CD4-positive, alpha-beta T cell treated with Interleukin-15 for 1 hour (primary cell): ENCODE measurements at places on chromosomes 2 and 18.

- DNase-seq: no peak
Observed at GRCh38 chr2:156491176-156491575, 55.0 kb downstream of the GPD2 start.

GRCh38 chr2:66024391-66024790 is 410.5 kb upstream of the MEIS1 start:
- DNase-seq: no peak

GRCh38 chr2:231104115-231104713 is 20.6 kb downstream of the HTR2B start:
- peak; percentile 36 for DNase-seq

DNA sequence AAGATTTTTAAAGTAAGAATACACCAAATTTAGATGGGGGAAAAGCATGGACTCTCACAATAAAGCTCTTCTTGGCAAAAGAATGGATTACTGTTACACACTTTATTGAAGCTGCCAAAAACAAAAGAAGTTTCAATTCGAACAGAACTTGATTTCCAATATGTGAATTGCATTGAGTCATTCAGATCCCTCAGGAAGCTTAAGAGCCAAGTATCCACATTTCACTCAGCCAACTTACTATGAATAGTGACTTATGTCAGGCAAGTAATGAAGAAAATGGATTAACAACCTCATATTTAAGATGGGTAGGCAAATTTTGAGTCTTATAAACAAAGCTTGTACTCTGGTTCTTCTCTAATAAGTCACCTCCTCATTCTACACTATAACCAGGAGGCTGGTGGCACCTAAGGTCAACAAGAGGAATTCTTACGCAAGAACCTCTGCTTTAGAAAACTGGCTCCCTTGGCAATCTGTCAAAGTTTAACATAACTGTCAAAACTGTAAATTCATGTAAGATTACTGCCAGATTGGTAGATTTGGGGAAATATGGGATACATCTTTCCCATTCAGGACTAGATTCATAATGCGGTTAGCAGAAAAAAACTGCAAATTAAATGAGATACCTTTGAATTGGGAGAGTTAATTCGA is 6.0 kb downstream of the HADHA start:
- DNase-seq: no peak

GRCh38 chr2:10909050-10909995 is 2.4 kb upstream of the KCNF1 start:
- no peak for DNase-seq

DNA sequence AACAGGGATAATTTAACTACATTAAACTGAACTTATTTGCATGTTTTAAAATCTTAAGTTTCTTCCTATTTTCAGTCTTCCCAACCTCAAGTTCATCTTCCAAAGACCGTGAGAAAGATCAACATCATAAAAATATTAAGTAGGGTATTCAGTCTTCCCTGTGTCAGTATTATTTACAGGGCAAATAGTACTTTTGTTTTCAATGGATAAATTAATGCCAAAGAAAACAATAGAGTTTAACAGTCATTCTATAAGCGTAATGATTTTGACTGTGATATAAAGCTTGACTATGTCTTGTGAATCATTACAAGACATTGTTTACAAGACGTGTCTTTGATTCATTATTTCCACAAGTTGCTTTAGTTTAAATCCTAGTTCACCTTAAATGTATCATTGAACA is 48.0 kb upstream of the NRXN1 start:
- DNase-seq: no peak

DNA sequence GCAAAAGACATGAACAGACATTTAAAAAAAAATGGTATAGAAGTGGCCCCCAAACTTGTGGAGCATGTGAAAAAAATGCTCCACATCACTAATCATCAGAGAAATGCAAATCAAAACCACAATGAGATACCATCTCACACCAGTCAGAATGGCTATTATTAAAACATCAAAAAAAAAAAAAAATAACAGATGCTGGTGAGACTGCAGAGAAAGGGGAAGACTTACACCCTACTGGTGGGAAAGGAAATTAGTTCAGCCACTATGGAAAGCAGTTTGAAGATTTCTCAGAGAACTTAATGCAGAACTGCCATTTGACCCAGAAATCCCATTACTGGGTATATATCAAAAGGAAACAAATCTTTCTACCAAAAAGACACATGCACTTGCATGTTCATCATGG is 164.8 kb downstream of the RIT2 start:
- DNase-seq: no peak
